T-helper 17 cell (primary cell): ENCODE measurements at places on chromosomes 5 and 9.

DNA sequence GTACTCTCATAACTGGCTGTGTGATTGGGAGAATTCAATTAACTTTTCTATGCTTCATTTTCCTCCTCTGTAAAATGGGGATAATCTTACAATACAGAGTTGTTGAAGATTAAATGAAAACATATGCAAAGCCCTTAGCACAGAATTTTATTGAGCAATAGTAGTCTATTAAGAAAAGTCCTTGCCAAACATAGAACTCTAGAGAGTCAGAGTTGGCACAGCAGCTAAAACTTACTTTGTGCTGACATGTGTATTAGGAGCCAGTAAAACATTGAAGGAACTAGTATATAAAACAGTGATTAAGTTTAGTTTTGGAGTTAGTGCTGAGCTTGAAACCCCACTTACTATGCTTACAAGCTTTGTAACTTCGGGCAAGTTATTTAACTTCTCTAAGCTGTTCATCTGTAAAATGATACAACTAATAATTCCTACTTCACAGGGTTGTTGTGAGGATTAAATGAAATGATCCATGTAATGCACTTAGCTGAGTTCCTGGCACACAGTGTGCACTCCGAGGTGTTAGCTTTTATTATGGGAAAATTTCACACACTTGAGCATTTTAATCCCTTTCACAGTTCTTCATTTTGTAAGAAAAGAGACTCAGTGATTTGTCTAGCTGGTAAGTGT, 20.0 kb upstream of the GRIN3A start:
- DNase-seq, result no peak

- DNase-seq, result no peak
Observed at GRCh38 chr5:32848681-32849080, 137.6 kb downstream of the NPR3 start.

GRCh38 chr5:111535879-111536549, 23.7 kb upstream of the STARD4 start:
- no peak for DNase-seq

DNA sequence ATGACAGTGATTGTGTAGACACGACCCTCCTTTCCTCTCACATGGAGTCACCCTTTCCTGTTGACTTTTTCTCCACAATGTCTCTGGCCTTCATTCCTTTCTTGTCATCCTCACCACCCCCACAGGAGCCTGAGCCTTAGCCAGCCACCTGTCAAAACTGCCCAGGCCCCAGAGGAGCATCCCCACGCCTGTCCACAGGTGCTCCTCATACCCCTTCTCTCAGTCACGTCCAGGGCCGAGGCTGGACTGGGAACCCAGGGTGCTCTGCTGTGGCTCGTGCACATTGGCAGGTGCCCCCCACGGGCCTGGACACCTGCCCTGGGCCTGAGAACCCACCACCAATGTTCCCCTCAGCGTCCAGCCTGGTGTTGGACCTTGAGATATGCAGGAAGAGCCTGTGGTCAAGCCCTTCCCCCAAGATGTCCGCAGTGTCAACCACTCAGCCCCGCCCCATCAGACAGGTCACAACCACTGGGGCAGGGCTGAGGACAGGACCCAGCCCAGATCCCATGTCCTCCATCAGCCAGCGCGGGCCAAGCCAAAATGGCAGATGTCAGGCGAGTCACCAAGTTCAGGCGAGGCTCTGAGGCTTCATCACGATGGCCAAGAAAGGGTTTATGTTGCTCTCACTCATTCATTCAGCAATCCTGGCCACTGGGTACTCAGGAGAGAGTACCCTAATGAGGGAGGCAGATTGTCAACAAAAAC, 65.8 kb upstream of the STXBP1 start:
- DNase-seq, result no peak

DNA sequence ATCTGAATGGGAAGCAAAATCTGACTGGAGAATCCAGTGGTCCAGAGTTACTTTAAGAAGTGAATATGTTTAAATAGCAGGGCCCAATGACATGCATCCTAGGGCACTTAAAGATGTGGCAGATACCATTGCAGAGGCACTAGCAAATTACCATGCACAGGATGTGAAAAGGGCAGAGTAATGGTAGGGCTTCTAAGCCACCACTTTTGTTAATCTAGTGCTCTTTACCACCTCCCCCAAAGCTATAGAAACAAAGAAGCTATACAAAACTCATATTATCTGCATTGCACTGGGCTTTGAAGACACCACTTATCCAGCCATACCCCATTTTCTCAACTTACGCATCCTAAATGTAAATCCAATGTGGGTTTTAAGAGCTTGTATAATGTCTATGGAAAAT, 81.2 kb downstream of the ZCCHC7 start:
- DNase-seq, result no peak

DNA sequence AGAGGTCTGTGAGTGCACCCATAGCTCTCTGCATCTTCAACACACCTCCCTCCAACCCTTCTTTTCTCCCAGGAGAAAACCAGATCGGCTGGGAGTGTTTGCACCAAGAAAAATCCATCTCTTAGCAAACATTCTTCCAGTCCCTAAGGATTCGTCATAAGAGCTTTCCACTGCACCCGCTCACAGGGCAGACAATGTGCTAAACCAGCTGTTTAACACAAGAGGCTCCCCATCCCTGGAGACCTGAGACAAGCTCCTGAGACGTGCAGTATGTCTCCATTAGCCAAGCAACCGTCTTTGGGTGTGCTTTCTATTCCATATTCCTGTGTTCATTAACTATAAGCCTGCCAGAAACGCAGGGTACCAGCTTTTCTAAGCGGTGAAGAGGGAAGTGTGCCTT, 93.6 kb upstream of the ZNF462 start:
- DNase-seq, result no peak
